Mesenteric fat pad (tissue), 1 donor: ENCODE measurements at places on chromosomes 5 and 9. TPM values are rescaled to one million over a fixed set of nuclear protein-coding genes. Genes with fewer than 3 reads are reported as not detected.

GRCh38 chr9:116482740-116483139, 204.4 kb upstream of the TRIM32 start:
- no peak for DNase-seq

Gene CDKN2B-AS1
- total RNA-seq = 0.64 TPM

Gene IFNA21
- total RNA-seq = not detected

Gene PRR16
- total RNA-seq = 3.3 TPM

GRCh38 chr9:110114859-110115201, 93.1 kb downstream of the C9orf152 start:
- no peak for DNase-seq

Gene FOXE1
- total RNA-seq = not detected
